Central memory CD4-positive, alpha-beta T cell (primary cell): ENCODE measurements at places on chromosomes 5 and 9.

- no peak for DNase-seq
These were observed 2.1 kb downstream of the ARHGEF37 start for GRCh38 chr5:149583394-149583793.

DNA sequence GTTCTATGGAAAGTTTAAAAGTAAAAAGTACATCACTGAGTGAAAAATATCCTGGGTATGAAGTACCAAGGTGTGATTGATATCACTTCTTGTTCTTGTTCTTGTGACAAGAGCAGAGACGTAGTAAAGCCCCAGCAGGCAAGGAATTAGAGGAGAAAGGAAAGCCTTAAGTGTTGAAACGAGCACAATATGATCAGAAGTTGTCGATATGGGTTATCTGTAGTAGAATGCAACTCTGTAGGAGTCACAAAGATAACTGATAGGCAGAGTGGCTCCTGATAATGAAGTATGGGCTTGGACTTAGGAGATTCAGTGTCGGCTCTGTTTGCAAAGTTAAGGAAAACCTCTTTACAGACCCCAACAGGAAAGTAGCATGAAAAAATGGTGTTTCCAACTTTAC, 1179.1 kb downstream of the DTWD2 start:
- no peak for DNase-seq

GRCh38 chr5:2009986-2010914, 127.5 kb upstream of the IRX4 start:
- DNase-seq: no peak

GRCh38 chr5:2110137-2110933, 227.6 kb upstream of the IRX4 start:
- DNase-seq: no peak

DNA sequence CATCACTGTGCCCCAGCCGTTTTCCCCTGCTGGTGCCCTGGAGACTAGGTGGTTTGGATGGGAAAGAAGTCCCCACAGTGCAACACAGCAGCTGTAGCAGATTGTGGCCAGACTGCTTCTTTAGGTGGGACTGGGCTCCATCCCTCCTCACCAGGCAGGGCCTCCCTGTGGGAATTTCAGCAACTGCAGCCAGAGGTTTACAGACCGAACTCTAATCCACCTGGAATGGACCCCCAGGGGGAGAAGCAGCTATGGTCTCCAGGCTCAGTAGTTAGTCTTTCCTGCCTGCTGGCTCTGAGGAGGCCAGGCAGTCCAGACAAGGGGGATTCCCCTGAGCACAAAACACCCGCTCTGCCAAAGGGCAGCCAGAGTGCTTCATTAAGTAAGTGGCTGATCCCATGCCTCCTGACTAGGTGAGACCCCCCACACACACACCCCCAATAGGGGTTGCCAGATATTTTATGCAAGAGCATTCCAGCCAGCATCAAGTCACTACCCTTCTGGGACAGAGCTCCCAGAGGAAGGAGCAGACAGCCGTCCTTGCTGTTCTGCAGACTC, 188.9 kb downstream of the SGCD start:
- DNase-seq: no peak

GRCh38 chr9:105449081-105449480, 1.2 kb downstream of the FSD1L start:
- no peak for DNase-seq

DNA sequence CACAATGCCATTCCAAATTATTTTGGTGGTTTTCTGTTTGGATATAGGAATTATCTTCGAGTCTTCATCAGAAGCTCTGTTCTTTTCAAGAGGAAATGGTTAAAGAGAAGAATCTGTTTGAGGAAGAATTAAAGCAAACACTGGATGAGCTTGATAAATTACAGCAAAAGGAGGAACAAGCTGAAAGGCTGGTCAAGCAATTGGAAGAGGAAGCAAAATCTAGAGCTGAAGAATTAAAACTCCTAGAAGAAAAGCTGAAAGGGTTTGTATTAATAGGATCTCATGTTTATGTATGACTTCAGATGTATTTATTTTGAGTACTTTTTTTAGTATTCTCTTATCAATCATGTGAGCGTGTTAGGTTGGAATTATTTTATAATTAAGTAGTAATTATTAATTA, 15.0 kb downstream of the HMMR start:
- DNase-seq: no peak

DNA sequence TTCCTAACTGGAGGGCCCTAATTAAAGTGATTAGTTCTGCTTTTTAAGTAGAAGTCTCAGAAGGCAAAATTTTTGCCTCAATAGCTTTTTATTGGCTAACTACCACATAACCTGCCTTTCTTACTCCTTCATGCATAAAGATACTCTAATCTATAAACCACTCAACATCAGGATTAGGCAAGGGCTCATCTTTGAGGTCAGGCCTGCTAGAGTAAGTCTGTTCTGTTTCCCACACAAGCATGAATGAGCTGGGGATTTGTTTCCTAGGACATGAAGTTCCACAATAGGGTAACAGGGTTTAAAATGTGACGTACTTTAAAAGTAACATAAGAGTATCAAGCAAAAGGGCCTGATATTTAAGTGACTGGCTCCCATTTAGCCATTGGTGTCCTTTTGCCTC, 522.7 kb upstream of the TYRP1 start:
- DNase-seq: no peak

DNA sequence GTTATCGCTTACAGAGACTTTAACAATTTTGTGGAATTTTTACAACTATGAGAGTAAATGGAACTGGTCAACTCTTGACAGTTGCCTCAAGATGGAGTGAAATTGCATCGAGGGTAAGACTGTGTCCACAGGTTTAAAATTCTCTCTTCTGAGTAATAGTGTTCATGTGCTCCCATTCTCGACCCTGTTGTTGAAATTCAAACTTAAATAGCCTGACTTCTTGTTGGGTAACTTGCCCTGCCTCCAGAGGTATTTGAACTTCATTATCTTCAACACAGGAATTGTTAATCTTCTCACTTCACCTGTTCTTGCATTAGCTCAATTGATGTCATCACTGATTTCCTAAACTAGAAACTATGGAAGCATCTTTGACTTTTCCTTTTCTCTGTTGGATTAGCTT, 77.5 kb downstream of the PIP5K1B start:
- DNase-seq: no peak

- no peak for DNase-seq
These were observed 236.7 kb downstream of the PIK3R1 start for GRCh38 chr5:68452286-68452685.

- DNase-seq: no peak
These were observed 45.5 kb downstream of the FOCAD start for GRCh38 chr9:20729523-20729922.

GRCh38 chr5:158910782-158911692, 188.7 kb downstream of the EBF1 start:
- no peak for DNase-seq

GRCh38 chr9:137678202-137678601, 59.4 kb downstream of the EHMT1 start:
- no peak for DNase-seq

GRCh38 chr5:56900858-56901578, 8.4 kb upstream of the SETD9 start:
- DNase-seq: peak; percentile 45

GRCh38 chr5:116542619-116543018, 32.0 kb downstream of the SEMA6A start:
- DNase-seq: no peak

DNA sequence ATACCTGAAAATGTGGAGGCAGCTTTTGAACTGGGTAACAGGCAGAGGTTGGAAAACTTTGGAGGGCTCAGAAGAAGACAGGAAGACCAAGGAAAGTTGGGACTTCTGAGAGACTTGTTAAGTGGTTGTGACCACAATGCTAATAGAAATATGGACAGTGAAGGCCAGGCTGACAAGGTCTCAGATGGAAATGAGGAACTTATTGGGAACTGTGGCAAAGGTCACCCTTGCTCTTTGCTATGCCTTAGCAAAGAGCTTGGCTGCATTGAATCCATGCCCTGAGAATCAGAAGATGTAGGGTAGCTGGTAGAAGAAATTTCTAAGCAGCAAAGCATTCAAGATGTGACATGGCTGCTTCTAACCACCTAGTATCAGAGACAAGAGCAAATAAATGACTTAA, 244.4 kb upstream of the ADRA1B start:
- no peak for DNase-seq

DNA sequence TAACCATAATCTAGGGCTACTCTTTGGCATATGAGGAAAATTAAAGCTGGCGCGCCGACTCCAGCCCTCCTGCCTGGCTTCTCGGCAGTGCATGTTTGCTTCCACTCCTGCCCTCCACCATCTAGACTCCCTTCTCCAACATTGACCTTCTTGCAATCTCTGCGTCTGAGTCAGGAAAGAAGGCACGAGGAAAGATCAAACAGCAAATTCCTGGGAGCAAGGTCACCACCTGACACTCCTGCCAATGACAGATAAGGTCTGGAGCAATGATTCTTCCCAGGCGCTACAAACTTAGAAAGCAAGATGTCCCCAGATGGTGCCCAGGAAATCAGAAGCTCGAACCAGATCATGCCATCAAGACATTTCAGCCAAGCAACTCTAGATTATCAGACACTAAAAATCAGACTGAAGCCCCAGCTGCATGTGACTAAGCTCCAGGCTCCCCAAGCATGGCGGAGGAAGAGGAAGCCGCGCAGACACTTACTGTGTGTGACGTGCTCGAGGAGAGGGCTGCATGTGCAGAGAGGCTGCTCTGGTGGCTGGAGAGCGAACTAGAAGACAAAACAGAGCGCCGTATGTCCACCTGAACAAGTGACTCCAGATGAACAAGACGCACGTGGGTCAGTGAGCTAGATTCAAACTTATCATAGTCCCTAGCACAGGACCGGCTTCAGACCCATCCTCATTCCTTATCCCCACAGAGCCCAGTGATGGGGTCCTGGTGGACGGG, 115.3 kb downstream of the UBE2R2 start:
- no peak for DNase-seq

DNA sequence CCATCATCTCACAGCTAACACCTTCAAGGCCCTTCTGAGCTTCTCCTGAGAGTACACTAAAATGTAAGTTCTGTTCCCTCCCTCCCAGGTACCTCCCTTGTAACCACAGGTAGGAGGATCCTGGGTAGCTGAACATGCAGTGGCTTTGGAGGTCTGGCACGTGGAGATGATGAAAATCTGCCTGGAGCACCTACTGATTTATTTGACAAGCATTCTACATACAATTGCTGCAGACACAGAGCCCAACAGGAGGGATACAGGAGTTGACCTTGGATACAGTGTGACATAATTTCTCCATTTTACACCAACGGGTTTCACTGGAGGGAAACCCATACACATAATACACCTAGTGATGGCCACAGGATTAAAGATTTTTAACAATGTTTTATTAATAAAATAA, 478.7 kb downstream of the SEMA5A start:
- DNase-seq: no peak

GRCh38 chr5:179873588-179874110, 15.0 kb upstream of the MRNIP start:
- no peak for DNase-seq

- DNase-seq: no peak
These were observed 429.2 kb upstream of the SGCD start for GRCh38 chr5:155897761-155898160.

GRCh38 chr5:171299228-171299627, 9.8 kb upstream of the TLX3 start:
- no peak for DNase-seq

GRCh38 chr5:74040065-74040551, 414.1 kb downstream of the ARHGEF28 start:
- DNase-seq: no peak

DNA sequence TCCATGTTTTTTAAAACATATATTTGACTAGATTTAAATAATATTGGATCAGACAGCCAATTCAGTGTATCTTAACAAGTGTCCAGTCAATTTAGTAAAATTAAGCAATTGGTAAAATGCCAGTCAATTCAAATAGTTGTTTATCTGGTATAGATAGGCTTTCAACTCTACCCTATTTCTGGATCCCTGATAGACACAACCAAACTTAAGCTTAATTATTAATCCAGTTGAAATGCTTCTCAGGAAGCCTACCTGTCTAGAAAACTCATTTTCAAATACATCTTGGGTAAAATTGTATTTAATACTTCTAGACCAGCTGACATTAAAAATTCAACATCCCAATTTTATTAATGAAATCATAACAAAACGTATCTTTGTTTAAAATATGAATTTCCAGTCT, 710.8 kb upstream of the GRAMD2B start:
- DNase-seq: no peak

- DNase-seq: no peak
These were observed 16.8 kb downstream of the AFAP1L1 start for GRCh38 chr5:149288436-149288835.

DNA sequence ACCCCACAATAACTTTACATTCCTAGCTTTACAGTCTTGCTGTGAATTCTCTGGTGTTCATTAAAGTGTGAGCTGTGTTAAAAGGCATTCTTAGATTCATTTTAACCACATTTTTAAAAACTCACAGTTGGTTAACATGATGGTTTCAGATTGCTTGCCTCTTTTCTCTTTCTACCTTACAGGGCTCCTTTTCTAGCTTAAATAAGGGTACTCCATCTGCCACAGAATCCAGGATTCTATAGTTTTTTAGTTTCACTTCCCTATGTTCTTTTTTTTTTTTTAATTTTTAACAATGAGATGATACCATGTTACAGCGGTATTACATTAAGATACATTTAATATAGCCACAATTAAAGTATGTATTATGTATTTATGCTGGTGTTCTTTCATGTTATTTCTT, 3.9 kb upstream of the FBXO4 start:
- no peak for DNase-seq

GRCh38 chr9:33676746-33677505, 118.4 kb upstream of the PRSS3 start:
- DNase-seq: no peak

- DNase-seq: peak; percentile 73
These were observed 6.4 kb upstream of the JMY start for GRCh38 chr5:79229357-79230174.

- DNase-seq: no peak
These were observed 379.0 kb upstream of the GRAMD2B start for GRCh38 chr5:126044111-126044668.

DNA sequence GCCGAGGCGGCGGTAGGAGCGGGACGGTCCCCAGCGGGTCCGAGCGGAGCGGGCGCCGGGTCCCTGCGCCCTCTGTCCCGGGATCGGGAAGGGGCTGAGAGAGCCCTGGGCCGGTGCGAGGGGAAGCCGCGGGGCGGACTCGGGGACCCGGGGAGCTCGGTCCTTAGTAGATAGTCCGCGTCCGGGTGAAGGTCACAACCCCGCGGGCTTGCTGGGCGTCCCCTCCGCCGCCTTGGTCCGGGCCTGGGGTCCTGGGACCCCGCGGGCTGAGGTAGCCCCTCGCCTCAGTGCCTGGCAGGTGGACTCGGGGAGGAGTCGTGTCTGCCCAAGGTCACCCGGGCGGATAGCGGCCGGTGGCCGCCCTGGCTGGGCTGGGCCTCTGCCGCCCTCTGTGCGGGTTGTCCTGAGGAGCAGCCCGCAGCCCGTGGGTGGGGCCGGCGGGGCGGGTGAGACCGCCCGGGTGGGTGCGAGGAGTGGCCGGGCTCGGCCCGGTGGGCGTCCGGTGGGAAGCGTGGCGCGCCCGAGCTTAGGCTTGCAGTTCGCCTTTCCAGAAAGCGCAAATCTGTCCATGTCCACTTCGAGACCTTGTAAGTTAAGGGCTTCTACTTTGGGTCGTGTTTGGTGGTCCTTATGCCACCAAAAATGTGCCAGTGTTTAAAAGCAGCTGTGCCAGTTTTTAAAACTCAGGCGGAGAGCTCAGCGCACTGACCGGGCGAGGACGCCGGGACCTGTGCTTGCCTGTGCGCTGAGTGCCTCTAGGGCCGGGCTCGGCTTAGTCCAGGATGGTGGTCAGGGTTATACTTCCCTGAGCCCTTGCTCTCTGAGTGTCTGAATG, 554 bp downstream of the SDHA start:
- no peak for DNase-seq

- DNase-seq: peak; percentile 80
These were observed at the start of gene ZNF354C for GRCh38 chr5:179060116-179061008. TSS of gene ZNF354C (plus strand) at chr5:179060373. CDS start at chr5:179062069, 1,696 bp downstream.
